ENCODE measurements at places on chromosomes 13 and 19.

GRCh38 chr19:15072930-15073647 lies 8.9 kb upstream of the OR1I1 start:
- H3K4me1 ChIP-seq: no peaks in the 10 kb centered on the region
- H3K4me3 ChIP-seq: no peak overlapping the region
- peaks cover 81% of the 10 kb centered on the region for H3K27me3 ChIP-seq
- no peak overlapping the region for H3K27ac ChIP-seq
- no peaks in the 10 kb centered on the region for H3K36me3 ChIP-seq

DNA sequence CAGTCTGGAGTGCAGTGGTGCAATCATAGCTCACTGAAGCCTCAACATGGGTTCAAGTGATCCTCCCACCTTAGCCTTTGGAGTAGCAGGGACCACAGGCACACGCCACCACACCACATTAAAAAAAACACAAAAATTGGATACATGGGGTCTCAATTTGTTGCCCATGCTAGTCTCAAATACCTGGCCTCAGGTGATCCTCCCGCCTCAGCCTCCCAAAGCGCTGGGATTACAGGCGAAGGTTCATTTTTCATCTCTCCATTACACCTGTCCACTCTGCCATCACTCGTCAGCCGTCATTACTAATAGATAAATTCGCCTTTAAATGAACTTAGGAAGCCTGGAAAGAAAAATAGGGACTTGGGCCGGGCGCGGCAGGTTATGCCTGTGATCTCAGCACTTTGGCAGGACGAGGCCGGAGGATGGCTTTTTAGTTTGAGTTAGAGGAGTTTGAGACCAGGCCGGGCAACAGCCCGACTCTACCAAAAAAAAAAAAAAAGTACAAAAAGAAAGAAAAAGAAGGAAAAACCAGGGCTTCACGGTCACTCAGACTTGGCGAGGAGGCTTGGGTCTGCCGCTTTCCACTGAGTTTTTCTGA lies 685 bp upstream of the SUPT5H start:
- H3K27ac ChIP-seq: peak overlapping the region; percentile 94
- no peaks in the 10 kb centered on the region for H3K27me3 ChIP-seq
- peaks cover 58% of the 10 kb centered on the region for H3K4me1 ChIP-seq
- peak overlapping the region; percentile 99 for H3K4me3 ChIP-seq
- DNase-seq: no peak

DNA sequence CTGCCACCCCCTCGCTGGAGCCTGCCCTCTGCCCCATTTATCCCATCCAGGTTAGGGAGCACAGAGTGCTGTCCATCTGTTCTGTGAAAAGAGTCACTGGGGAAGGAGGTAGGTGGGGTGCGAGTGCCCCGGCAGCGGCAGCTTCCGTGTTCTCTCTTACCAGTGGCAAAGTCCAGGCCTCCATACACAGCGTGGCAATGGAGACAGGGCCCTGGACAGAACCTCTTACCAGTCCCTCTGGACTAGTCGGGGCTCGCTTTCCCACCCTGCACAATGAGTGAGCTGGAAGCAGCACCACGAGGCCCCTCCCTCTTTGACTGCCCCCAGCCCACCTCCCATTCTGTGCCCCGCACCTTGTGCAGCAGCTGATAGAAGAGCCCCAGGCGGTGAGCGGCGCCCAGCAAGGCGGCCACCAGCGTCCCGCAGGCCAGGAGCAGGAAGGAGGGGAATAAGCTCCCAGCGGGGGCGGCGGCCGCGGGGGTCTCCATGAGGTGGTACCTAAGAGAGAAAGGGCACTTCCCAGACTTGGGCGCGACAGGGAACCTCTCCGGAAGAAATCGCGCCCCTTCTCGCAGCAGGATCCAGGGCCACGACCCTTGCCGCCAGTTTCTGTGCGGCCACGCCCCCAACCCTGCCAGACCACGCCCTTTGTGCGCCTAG lies 17.5 kb downstream of the SYDE1 start:
- H3K27ac ChIP-seq: peak overlapping the region; percentile 96
- H3K36me3 ChIP-seq: peaks cover 37% of the 10 kb centered on the region
- peaks cover 31% of the 10 kb centered on the region for H3K4me1 ChIP-seq
- DNase-seq: no peak
- peak overlapping the region; percentile 75 for H3K4me3 ChIP-seq
- no peaks in the 10 kb centered on the region for H3K27me3 ChIP-seq

GRCh38 chr19:49666120-49666444 lies 349 bp downstream of the BCL2L12 start:
- peaks cover 29% of the 10 kb centered on the region for H3K36me3 ChIP-seq

- no peaks in the 10 kb centered on the region for H3K4me1 ChIP-seq
- no peaks in the 10 kb centered on the region for H3K27me3 ChIP-seq
- H3K4me3 ChIP-seq: peak within 1 kb of the TSS; percentile 13
- no peaks in the 10 kb centered on the region for H3K36me3 ChIP-seq
- H3K27ac ChIP-seq: no peak within 1 kb of the TSS
Measured at GRCh38 chr13:85799097-85799582, at the start of gene SLITRK6. Gene SLITRK6 (minus strand): TSS chr13:85799419. CDS start chr13:85796508, 2,911 bp downstream.

GRCh38 chr19:17292301-17293074 lies 10.7 kb downstream of the ABHD8 start:
- peak; percentile 66 for DNase-seq
- peak overlapping the region; percentile 70 for H3K4me3 ChIP-seq
- no peaks in the 10 kb centered on the region for H3K27me3 ChIP-seq
- H3K27ac ChIP-seq: peak overlapping the region; percentile 68

- H3K4me3 ChIP-seq: peak overlapping the region; percentile 56
- H3K27ac ChIP-seq: peak overlapping the region; percentile 47
- peaks cover 25% of the 10 kb centered on the region for H3K4me1 ChIP-seq
- DNase-seq: no peak
- H3K36me3 ChIP-seq: no peaks in the 10 kb centered on the region
- no peaks in the 10 kb centered on the region for H3K27me3 ChIP-seq
Measured at GRCh38 chr19:49128545-49129237, 9.3 kb downstream of the PPFIA3 start.

- no peaks in the 10 kb centered on the region for H3K36me3 ChIP-seq
- no peak overlapping the region for H3K27ac ChIP-seq
- DNase-seq: no peak
- H3K4me3 ChIP-seq: no peak overlapping the region
- no peaks in the 10 kb centered on the region for H3K4me1 ChIP-seq
Measured at GRCh38 chr13:55516610-55517009, 1624.1 kb upstream of the PRR20A start.

- no peak overlapping the region for H3K4me3 ChIP-seq
- no peaks in the 10 kb centered on the region for H3K36me3 ChIP-seq
- H3K27me3 ChIP-seq: no peaks in the 10 kb centered on the region
- DNase-seq: no peak
- peak overlapping the region; percentile 98 for H3K27ac ChIP-seq
- H3K4me1 ChIP-seq: peaks cover 43% of the 10 kb centered on the region
Measured at GRCh38 chr19:18294467-18294864, 13.0 kb upstream of the JUND start.

GRCh38 chr13:23847497-23847896 lies 41.7 kb downstream of the MIPEP start:
- H3K36me3 ChIP-seq: peaks cover 2% of the 10 kb centered on the region
- H3K27me3 ChIP-seq: no peaks in the 10 kb centered on the region
- H3K27ac ChIP-seq: no peak overlapping the region
- no peak for DNase-seq

GRCh38 chr19:558770-559439 lies 13.5 kb upstream of the BSG start:
- H3K36me3 ChIP-seq: no peaks in the 10 kb centered on the region
- DNase-seq: no peak
- peaks cover 34% of the 10 kb centered on the region for H3K4me1 ChIP-seq

DNA sequence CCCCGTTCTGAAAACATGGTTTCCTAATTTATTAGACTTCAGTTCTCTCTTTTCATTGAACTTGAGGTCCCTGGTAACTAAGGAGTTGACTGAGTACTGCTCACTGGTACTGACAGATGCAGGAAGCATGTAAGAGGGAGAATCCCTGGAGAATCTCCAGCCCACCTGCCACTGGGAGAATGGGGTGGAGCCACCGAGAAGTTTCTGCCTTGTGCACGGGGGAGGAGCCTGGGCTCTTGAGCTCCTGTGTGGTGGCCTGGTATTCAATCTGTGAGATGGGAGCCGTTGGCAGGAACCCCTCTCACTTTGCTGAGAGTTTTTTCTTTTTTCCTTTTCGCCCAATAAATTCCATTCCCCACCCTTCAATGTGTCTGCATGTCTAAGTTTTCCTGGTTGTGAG lies 13.2 kb upstream of the AKAP11 start:
- no peaks in the 10 kb centered on the region for H3K4me1 ChIP-seq
- H3K27me3 ChIP-seq: no peaks in the 10 kb centered on the region
- H3K36me3 ChIP-seq: no peaks in the 10 kb centered on the region
- no peak for DNase-seq
- no peak overlapping the region for H3K4me3 ChIP-seq

GRCh38 chr13:37608750-37609339 lies 10.3 kb upstream of the POSTN start:
- no peaks in the 10 kb centered on the region for H3K27me3 ChIP-seq
- DNase-seq: no peak

GRCh38 chr19:3095441-3096191 lies 1.5 kb downstream of the GNA11 start:
- no peak for DNase-seq
- H3K27ac ChIP-seq: peak overlapping the region; percentile 99
- peak overlapping the region; percentile 100 for H3K4me3 ChIP-seq
- peaks cover 66% of the 10 kb centered on the region for H3K4me1 ChIP-seq

- no peaks in the 10 kb centered on the region for H3K36me3 ChIP-seq
- no peak for DNase-seq
- H3K4me1 ChIP-seq: peaks cover 41% of the 10 kb centered on the region
- H3K4me3 ChIP-seq: no peak overlapping the region
- H3K27me3 ChIP-seq: no peaks in the 10 kb centered on the region
- H3K27ac ChIP-seq: peak overlapping the region; percentile 24
Measured at GRCh38 chr19:40642757-40643305, 41.7 kb downstream of the LTBP4 start.

- no peaks in the 10 kb centered on the region for H3K4me1 ChIP-seq
- DNase-seq: no peak
- peaks cover 96% of the 10 kb centered on the region for H3K36me3 ChIP-seq
- no peak overlapping the region for H3K27ac ChIP-seq
- H3K4me3 ChIP-seq: no peak overlapping the region
- no peaks in the 10 kb centered on the region for H3K27me3 ChIP-seq
Measured at GRCh38 chr19:24054044-24054935, 32.7 kb upstream of the ZNF254 start.

GRCh38 chr19:10654610-10655456 lies 687 bp downstream of the ILF3 start:
- no peaks in the 10 kb centered on the region for H3K36me3 ChIP-seq
- no peaks in the 10 kb centered on the region for H3K27me3 ChIP-seq
- peak; percentile 47 for DNase-seq
- peak overlapping the region; percentile 99 for H3K4me3 ChIP-seq

GRCh38 chr19:51916167-51916566 lies 11.1 kb upstream of the ZNF613 start:
- no peak for DNase-seq
- H3K27ac ChIP-seq: no peak overlapping the region
- peaks cover 11% of the 10 kb centered on the region for H3K36me3 ChIP-seq
- no peaks in the 10 kb centered on the region for H3K4me1 ChIP-seq
- H3K27me3 ChIP-seq: peaks cover 5% of the 10 kb centered on the region

DNA sequence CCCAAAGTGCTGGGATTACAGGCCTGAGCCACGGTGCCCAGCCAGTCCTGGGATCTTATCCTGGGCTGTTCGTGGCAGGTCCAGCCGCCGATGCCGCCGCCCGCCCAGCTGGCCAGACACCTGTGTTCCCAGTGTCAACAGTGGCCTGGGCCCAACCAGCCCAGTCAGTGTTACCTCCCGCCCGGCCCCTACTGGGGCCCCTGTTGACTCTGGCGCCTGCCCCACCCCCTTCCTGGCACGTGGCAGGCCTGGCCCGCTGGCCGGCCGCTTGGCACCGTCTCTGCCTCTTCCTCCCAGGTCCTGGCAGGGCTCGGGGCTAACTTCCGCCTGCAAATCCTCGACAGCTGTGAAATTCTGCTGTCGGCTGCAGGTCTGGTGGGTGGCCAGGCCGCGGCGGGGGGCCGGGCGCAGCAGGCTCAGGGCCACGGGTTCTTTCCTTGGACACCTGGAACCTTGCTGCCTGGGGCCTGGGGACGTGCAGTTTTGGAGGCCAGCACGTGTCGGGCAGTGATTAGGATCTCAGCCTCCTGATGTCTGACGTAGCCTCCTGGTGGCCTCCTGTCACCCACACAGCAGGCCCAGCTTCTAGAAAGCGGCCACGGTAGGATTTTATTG lies 9.1 kb downstream of the ARID3A start:
- peak overlapping the region; percentile 29 for H3K4me3 ChIP-seq
- peak; percentile 88 for DNase-seq
- H3K27me3 ChIP-seq: no peaks in the 10 kb centered on the region
- peaks cover 38% of the 10 kb centered on the region for H3K4me1 ChIP-seq
- peaks cover 2% of the 10 kb centered on the region for H3K36me3 ChIP-seq

DNA sequence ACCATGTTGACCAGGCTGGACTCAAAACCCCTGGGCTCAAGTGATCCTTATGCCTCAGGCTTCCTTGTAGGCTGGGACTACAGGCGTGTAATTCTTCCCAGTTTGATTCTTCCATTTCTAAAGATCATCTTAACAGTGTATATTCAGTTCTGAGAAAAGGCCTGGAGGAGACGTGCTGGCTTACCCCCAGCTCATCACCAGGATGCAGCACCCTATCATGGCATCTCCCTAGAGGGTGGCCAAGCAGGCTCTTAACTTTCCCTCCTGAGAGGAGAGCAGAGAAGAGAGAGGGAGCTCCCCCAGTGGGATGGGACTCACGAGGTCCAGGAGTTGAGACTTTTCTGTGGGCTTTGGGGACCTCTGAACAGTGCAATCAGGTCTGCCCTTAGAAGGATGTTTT lies 2.1 kb upstream of the TUBA3C start:
- H3K4me3 ChIP-seq: no peak overlapping the region
- no peak for DNase-seq
- H3K27me3 ChIP-seq: peaks cover 16% of the 10 kb centered on the region
- H3K27ac ChIP-seq: no peak overlapping the region
- H3K4me1 ChIP-seq: no peaks in the 10 kb centered on the region

GRCh38 chr13:67123165-67123564 lies 107.0 kb downstream of the PCDH9 start:
- DNase-seq: no peak
- no peaks in the 10 kb centered on the region for H3K36me3 ChIP-seq
- H3K4me1 ChIP-seq: no peaks in the 10 kb centered on the region
- H3K27me3 ChIP-seq: no peaks in the 10 kb centered on the region
- no peak overlapping the region for H3K27ac ChIP-seq
- H3K4me3 ChIP-seq: no peak overlapping the region

DNA sequence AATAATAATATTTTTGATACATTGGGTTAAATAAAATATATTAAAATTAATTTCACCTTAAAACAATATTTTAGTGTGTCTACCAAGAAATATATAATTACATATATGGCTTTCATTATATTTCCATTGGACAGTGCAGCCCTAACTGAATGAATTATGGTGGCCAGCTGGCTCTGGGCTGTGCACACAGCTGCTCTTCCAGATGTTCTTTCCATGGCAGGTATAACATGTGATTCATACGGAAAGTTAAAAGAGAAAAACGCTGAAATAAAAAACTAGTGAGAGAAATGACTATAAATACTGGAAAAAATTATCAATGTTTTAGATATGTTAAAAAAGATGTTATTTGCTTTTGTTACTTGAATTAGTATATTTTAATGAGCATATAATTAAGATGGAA lies 216.3 kb downstream of the RGCC start:
- H3K27ac ChIP-seq: no peak overlapping the region
- H3K4me1 ChIP-seq: peaks cover 31% of the 10 kb centered on the region
- no peak overlapping the region for H3K4me3 ChIP-seq
- H3K36me3 ChIP-seq: no peaks in the 10 kb centered on the region

GRCh38 chr19:47723581-47723940 lies 10.3 kb downstream of the EHD2 start:
- peak overlapping the region; percentile 54 for H3K4me3 ChIP-seq
- peak overlapping the region; percentile 70 for H3K27ac ChIP-seq
- DNase-seq: peak; percentile 65
- peaks cover 35% of the 10 kb centered on the region for H3K27me3 ChIP-seq
- peaks cover 85% of the 10 kb centered on the region for H3K4me1 ChIP-seq
